ENCODE measurements at places on chromosomes 5 and 9.

GRCh38 chr5:81192373-81192750 lies 40.8 kb upstream of the CKMT2 start:
- no peak for DNase-seq

GRCh38 chr5:142253938-142254337 lies 70.9 kb downstream of the SPRY4 start:
- DNase-seq, result no peak

DNA sequence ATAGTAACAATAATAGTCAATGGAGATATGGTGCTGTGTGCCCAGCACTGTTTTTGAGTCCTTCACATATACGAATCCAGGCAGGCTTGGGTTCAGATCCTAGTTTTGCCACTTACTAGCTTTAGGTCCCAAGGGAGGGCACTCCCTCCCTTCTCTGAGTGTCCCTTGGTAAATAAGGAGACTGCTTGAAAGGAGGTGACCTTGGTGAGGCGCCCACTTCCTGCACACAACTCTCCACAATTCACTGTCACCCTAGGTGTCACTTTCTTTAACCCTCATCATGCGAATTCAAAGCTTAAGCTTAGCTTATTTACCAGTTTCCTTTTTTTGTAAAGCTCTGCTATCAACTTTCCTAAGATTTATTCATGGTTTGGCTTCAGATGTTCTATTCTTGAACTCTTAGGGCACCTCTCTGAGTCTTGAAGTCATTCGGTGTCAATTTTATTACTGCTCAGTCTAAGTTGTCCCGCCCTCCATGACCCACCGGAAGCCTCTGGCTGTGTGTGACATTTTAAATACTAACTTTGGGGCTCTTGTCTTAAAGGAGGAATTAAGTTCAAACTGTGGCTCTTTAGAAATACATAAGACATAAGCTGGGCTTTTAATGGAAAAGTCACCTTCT lies 170.7 kb upstream of the ZNF618 start:
- no peak for DNase-seq

DNA sequence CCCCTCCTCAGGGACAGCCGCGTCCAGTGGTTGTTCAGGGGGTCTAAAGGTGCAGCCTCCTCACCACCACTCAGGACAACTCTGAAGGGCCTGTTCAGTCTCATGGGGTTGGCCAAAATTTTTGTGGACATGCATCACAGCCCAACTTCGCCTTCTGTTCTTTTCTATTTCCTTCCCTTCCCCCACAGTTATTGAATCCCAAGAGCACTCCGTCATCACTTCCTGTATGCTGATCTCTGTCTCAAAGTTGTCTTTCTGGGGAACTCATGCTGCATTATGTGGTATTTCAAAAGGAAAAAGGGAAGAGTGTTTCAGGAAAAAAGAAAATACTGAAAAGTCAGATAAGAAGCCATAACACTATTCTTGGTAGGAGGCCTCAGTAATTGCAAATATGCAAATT lies 355.4 kb downstream of the CAAP1 start:
- no peak for DNase-seq

GRCh38 chr5:159286420-159287035 lies 23.4 kb downstream of the UBLCP1 start:
- DNase-seq, result no peak

DNA sequence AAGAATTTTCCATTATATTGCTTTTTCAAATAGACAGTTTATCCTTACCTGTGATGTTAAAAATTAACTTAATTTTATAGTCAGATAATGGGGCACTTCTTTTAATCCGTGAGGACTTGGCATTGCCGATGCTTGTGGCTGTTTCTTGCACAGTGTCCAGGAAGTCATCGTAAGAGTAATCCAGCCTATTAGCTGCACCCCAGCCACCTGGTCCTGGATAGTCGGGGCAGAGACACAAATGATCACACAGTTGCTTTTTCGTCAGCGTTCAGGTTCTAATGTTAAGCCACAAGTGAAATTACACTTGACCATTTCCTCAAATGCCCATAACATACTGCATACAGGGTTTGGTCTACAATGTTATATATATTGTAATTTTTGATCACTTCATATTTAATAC lies 107.4 kb downstream of the SVEP1 start:
- no peak for DNase-seq

DNA sequence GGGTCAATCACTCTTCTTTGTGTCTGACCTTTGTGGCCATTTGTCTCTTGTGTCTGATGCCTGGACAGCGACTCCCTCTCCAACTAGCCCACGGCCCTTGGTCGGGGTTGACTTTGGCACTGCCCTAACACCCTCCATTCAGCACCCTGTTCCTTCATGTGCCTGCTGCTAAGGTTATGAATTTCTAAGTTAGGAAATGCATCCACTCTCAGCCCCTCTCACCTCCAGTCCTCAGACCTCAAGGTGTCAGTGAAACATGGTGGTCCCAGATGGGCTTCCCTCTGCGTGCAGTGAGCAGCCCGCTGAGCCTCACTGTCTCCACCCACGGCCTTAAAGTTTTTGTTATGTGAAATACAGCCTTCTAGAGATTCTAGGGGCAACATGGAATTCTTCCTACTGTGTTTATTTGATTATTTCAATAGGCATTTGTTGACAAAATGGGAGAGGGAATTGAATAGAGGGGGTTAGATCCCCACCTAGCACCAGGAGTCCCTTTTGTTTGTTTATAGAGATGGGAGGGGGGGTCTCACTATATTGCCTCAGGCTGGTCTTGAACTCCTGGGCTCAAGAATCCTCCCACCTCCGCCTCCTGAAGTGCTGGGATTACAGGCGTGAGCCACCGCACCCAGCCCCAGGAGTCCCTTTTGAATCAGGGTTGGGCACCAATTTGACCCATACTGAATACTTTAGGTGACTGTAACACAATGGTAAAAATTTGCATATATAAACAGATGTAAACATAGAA lies 1.6 kb upstream of the GLIPR2 start:
- no peak for DNase-seq

- DNase-seq, result no peak
These were observed 6.3 kb downstream of the PTGER4 start for GRCh38 chr5:40685976-40686486.

DNA sequence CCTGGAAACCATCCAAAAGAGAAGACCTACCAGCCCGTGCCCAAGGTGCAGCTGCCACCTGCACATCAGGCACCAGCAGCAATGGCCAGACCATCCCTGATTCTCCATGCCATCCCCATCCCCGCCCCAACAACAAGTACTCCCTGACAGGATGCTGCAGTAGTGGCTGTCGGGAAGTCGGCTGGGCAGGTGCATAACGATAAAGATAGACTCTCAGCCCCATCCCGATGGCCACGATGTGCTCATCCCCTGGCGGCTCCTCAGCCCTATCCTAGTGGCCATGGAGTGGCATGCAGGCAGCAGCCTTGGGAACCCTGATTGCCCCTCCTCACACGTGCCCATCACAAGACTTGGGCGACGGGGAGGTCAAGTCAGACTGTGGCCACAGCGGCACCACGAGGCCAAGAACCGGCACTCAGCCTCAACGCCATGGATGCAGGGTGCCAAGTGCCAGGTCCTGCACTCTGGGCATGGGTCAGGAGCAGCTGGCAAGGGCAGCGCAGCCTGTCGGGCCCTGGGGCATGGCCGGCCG lies 368.8 kb upstream of the SPATA31A5 start:
- no peak for DNase-seq

DNA sequence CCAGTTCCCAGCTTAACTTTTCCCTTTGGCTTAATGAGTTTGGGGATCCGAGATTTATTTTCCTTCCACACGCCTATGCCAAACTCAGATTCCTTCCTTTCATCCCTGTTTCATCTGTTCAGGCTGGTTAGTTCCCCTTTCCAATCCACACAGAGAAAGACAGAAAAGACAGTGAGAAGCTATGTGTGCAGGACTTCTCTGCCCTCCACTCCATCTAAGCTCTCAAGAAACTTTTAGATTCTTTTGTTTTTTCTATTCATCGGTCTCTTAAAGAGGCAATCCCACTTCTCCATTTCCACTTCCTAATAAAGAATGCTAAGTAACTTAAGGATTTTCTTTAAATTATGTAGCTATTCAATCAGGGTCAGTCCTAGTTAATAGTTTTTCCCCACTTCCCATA lies 11.2 kb downstream of the ITGA1 start:
- no peak for DNase-seq

DNA sequence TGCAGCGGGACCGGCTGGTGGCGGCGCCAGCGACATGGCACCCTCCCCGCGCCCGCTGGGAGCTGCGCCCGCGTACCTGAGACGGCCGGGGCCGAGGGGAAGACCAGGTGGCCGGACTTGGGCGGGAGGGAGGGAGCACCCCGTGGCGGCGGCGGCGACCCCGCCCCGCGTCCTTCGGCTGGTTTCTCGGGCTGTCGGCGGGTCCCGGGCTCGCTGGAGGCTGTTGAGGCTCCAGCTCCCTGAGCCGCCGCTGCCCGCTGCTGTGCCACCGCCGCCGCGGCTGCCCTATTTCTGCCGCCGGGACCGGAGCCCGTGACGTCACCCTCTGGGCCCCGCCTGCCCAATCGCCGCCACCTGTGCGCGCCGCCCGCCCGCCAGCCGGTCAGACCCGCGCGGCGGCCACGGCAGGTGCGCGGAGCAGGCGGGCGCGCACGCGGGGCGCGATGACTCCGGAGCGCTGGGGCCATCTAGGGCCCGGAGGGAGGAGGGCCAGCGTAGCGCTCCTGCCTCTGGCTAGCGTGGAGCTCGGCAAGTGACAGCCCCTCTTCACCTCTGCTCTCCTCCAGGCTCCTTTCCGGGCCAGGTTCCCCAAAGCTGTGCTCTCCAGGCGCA lies at the start of gene FSTL4:
Gene FSTL4, minus strand, starts transcription at position 293 of the 612 bp plus-strand sequence.
- DNase-seq, result no peak

DNA sequence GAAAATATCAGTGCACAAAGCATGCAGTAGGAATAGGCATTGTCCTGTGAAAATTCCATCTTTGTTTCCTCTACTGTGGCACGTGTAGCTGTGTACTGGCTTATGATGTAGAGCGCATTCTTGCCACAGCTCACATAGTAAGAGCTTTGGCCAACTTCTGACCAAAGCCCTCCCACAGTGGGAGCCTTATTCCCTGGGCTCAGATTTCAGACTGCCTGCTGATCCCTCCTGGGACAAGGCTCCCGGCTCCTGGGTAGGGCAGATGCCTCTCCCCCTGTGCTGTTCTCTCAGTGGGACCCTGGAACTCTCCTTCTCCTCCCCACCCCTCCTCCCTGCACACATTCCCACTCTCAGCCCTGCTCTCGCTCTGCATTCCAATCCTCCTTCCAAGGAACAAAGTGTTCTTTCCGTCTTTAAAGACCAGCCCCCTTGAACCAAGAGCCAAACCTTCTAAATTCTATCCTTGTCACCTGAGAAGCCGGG lies 17.5 kb downstream of the LCP2 start:
- DNase-seq, result no peak

DNA sequence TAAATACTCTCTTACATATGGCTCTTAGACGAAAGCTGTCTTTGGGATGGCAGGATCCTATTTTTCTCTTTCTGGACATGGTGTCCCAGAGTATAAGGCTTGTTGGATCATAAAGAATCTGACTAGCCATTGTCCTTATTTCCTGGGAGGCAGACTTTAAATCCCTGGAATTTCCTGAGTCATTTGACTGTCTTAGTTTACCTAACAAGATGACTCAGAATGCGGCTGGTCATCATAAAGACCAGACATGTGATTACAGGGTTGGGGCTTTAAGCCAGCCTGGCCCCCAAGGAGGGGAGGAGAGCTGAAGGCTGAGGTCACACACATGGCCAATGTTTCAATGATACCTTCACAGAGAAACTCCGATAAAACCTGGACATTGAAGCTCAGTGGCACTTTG lies 37.2 kb downstream of the FAM240B start:
- no peak for DNase-seq

DNA sequence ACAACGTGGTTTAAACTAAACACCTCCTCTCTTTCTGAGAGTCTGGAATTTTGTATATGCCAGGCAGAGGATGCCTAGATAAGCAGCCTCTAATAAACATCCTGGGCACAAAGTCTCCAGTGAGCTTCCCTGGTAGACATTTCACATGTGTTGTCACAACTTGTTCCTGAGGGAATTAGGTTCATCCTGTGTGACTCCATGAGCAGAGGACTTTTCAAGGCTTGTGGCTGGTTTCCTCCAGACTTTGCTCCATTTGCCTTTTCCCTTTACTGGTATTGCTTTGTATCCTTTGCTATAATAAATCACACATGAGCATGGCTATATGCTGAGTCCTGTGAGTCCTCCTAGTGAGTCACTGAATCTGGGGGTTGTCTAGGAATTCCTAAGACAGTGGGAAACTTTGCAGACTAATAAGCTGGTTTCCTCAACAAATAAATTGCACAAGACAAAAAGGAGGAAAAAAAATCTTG lies 77.4 kb downstream of the NR2F1-AS1 start:
- no peak for DNase-seq

- no peak for DNase-seq
These were observed 158.3 kb upstream of the CCDC152 start for GRCh38 chr5:42598311-42598710.

- DNase-seq, result no peak
These were observed 1383.5 kb downstream of the PTPRD start for GRCh38 chr9:9229269-9229668.

DNA sequence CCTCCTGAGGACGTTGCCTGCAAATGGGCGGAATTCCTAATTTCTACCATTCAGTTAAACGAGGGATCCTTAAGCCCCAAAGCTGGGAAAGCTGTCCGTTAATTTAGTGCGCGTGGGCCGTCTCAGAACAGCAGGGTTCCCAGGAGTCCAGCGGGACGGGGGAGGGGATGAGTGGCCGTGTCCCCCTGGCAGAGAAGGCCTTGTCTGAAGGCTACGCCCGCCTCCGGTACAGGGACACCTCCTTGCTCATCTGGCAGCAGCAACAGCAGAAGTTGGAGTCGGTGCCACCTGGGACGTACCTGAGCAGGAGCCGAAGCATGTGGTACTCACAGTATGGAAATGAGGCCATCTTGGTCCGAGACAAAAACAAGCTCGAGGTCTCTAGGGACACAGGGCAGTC lies 1.3 kb downstream of the BRD3OS start:
- DNase-seq, result no peak
